ENCODE measurements at places on chromosomes 6 and 20. TPM values are rescaled to one million over a fixed set of nuclear protein-coding genes. Genes with fewer than 3 reads are reported as not detected.

DNA sequence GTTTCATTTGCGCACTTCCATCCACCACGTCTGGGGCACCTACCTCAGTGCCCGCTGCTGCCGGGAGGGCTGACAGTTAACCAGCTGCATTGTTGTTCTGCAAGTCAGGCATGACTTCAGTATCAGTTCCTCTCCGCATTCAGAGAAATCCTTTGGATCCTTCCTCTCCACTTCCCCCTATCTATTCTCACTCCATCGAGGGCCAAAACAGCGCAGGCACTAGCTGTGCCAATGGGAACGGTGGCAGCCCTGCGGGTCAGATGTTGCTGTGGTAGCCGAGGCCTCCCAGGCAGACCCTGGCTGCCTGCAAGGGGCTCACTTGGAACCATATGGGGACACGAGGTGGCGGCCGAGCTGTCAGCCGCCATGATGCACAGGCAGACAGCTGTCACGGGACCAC lies 64.2 kb upstream of the INSM1 start:
- no peak for DNase-seq

The GLP1R gene
- total RNA-seq = not detected

DNA sequence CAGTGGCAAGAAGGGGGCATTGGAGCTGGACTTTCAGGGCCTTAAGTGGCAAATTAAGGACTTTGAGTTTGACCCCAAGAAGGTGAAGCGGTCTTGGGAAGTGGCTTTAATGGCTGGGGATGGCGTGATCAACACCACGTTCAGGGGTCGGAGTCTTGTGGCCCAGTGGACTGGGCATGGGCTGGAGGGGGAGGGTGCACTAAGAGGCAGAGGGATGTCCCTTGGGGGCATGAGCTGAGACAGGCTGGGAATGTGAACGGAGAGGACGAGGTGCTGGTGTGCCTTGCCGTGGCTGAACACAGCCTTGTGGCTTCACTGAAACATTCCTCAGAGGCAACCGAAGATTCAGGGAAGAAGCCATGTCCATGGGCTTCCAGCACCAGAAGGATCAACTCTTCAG lies 227.0 kb downstream of the SYNDIG1 start:
- peak; percentile 15 for DNase-seq

DNA sequence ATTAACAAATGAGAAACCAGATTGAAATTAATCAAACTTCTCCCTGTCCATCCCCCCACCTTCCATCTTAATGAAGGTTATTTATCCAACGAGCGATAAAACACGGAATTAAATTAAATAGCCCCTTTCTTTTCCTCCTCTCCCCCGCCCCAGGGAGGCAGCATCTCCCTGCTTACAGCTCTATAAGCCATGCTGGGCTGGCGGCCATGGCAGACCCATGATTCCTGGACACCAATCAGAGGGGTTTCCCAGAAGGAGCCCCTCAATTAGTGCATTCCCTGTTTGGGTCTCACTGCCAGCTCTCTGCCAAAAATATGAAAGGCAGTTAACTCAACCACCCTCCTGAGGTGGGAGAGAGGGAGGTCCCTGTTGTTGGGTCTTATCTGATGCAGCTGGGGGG lies 33.8 kb downstream of the GRM4 start:
- no peak for DNase-seq

GRCh38 chr20:47024461-47024937 lies 129.9 kb downstream of the EYA2 start:
- DNase-seq = no peak

The ADNP gene
- 52.6 TPM for total RNA-seq

- no peak for DNase-seq
These were observed 16.6 kb downstream of the GCNT2 start for GRCh38 chr6:10537726-10538125.

GRCh38 chr20:58021481-58021880 lies 207.0 kb downstream of the ANKRD60 start:
- peak; percentile 77 for DNase-seq

GRCh38 chr20:14245368-14245970 lies 91.9 kb downstream of the FLRT3 start:
- DNase-seq = no peak

The SNX3 gene
- 215 TPM for total RNA-seq

The RBM24 gene
- 15.1 TPM for total RNA-seq

GRCh38 chr6:37232430-37233017 lies 25.0 kb upstream of the TBC1D22B start:
- DNase-seq = no peak

- DNase-seq = no peak
These were observed at the start of gene COX4I2 for GRCh38 chr20:31637660-31638059. COX4I2 (plus strand) TSS chr20:31637912; CDS start chr20:31639018, 1,106 bp downstream.

The LPA gene
- total RNA-seq = not detected

- DNase-seq = no peak
These were observed 62.9 kb upstream of the TULP4 start for GRCh38 chr6:158249340-158249836.

The SASH1 gene
- 65.5 TPM for total RNA-seq

GRCh38 chr20:62241506-62241905 lies 3.2 kb downstream of the OSBPL2 start:
- DNase-seq = no peak

DNA sequence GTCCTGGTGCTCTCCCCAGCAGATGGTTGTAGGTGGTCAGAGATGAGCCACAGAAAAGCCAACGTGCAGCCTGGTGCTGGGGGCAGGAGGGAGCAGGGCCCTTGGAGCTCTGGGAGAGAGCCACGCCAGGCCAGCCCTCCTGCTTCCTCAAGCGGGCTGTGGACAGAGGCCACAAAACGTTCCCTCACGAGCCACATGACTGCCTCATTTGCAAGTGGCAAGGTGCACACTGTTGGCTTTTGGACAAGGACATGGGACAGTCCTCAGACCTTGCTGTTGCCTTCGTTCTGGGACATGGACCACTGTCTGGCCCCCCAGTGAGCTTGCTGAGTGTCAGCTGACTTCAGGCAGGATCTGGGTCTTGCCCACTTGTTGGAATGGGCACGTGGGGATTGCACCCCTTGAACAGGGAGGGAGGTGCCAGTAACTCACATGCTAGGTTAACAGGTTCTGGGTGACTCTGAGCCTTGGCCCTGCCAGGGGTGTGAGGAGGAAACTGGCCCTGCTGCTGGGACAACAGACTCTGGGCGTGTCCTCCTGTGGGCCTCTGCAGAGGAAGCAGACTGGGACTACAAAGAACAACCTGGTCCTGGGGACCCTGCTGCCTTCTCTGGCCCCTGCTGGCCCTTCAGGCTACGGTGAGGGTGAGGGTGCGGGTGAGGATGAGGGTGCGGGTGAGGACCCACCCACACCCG lies 2.6 kb downstream of the SLCO4A1 start:
- no peak for DNase-seq

- no peak for DNase-seq
These were observed 146.8 kb downstream of the RPS12 start for GRCh38 chr6:132961122-132961521.

GRCh38 chr6:40485795-40486194 lies 101.4 kb downstream of the LRFN2 start:
- DNase-seq = no peak

The TP53INP2 gene
- 26.9 TPM for total RNA-seq

GRCh38 chr20:32466739-32467505 lies 108.8 kb downstream of the ASXL1 start:
- DNase-seq = no peak

- no peak for DNase-seq
These were observed 287.0 kb downstream of the CLIC5 start for GRCh38 chr6:45728674-45729073.

The CDSN gene
- total RNA-seq = not detected

- DNase-seq = no peak
These were observed 25.9 kb upstream of the EPB41L1 start for GRCh38 chr20:36128463-36129159.

- DNase-seq = no peak
These were observed 17.7 kb downstream of the PDSS2 start for GRCh38 chr6:107441682-107442081.

- DNase-seq = no peak
These were observed 75.4 kb upstream of the ADGRB3 start for GRCh38 chr6:68559716-68560115.

The ROMO1 gene
- total RNA-seq = 310 TPM

DNA sequence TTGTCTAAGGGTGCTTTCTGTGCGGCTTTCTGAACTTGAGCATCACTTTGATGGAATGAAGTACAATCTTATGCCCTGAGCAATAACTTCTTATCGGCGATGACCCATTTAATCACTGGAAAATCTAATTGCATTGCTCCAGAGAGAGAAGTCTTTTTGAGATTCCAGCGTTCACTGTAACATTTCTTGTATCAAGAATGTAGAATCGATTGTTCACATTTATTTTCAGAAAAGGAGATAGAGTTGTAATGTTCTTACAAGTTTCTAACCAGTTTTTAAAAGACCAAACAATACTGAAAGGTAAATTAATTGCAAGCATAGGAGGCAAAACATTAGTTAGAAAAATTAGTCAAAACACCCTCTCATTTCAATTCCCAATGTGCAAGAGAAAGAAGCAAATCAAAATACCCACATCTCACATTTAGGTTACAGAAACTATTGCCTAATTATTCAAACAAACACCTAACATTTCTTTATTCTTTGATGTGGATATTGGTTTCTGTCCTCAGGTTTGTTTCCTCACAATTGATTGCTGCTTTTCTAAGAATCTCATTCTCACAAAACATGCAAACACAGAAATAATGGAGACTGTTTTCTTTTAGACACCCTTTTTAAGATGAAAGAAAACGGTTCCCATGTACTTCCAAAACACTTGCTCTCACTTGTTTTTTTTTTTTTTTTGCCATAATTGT lies 14.8 kb upstream of the PRDM13 start:
- no peak for DNase-seq

The RSPH4A gene
- total RNA-seq = 1.1 TPM

Data from sigmoid colon (tissue), 7 donors.